ENCODE measurements at places on chromosomes 2 and 18. TPM values are rescaled to one million over a fixed set of nuclear protein-coding genes. Genes with fewer than 3 reads are reported as not detected.

SLC35F5 gene
- total RNA-seq, result 100 TPM

BAZ2B gene
- total RNA-seq, result 121 TPM

CCDC102B gene
- total RNA-seq, result 12.5 TPM

HEATR5B gene
- 89.7 TPM for total RNA-seq

KLHL29 gene
- total RNA-seq, result 15.5 TPM

NPPC gene
- total RNA-seq, result 0.98 TPM

LAMA1 gene
- 12.8 TPM for total RNA-seq

POLE4 gene
- total RNA-seq, result 14.5 TPM

All from temporal lobe (tissue), 4 donors.